ENCODE measurements at places on chromosomes 6 and 20.

- H3K4me1 ChIP-seq = no peaks in the 10 kb centered on the region
- no peaks in the 10 kb centered on the region for H3K27me3 ChIP-seq
- no peak overlapping the region for H3K4me3 ChIP-seq
- H3K27ac ChIP-seq = no peak overlapping the region
Measured at GRCh38 chr6:129517288-129517687, 192.7 kb downstream of the ARHGAP18 start.

GRCh38 chr6:112980676-112981075, 633.5 kb downstream of the RFPL4B start:
- no peaks in the 10 kb centered on the region for H3K27me3 ChIP-seq
- no peaks in the 10 kb centered on the region for H3K4me1 ChIP-seq
- no peak for DNase-seq

GRCh38 chr6:3236005-3236404, 8.6 kb upstream of the TUBB2B start:
- no peaks in the 10 kb centered on the region for H3K36me3 ChIP-seq
- no peak overlapping the region for H3K4me3 ChIP-seq
- peaks cover 2% of the 10 kb centered on the region for H3K4me1 ChIP-seq
- no peak for DNase-seq
- no peak overlapping the region for H3K27ac ChIP-seq

- H3K27ac ChIP-seq = no peak overlapping the region
- H3K36me3 ChIP-seq = no peaks in the 10 kb centered on the region
- H3K4me1 ChIP-seq = no peaks in the 10 kb centered on the region
- H3K4me3 ChIP-seq = no peak overlapping the region
- DNase-seq = no peak
- no peaks in the 10 kb centered on the region for H3K27me3 ChIP-seq
Measured at GRCh38 chr20:8225658-8226057, 93.6 kb downstream of the PLCB1 start.

- H3K4me1 ChIP-seq = no peaks in the 10 kb centered on the region
- no peak for DNase-seq
- H3K27me3 ChIP-seq = peaks cover 34% of the 10 kb centered on the region
- no peak overlapping the region for H3K4me3 ChIP-seq
- no peaks in the 10 kb centered on the region for H3K36me3 ChIP-seq
Measured at GRCh38 chr20:703006-703405, 27.4 kb upstream of the SCRT2 start.

GRCh38 chr6:78483553-78484197, 383.7 kb upstream of the IRAK1BP1 start:
- DNase-seq = no peak

DNA sequence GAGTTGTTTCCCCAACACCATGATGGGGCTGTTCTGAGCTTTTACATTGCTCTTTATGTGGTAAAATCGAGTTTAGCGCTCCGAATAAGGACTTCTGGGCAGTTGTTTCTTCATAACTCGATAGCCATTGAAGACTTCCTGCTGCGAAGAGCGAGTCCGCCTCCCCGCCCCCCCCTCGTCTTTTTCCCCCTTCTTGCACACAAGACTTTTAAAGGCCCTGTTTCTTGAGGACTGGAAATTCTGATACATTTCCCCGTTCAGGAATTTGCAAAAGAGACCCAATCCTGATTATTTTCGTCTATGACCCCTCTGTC, 1.5 kb upstream of the CITED2 start:
- H3K27ac ChIP-seq = peak overlapping the region; percentile 93
- DNase-seq = no peak
- peak overlapping the region; percentile 94 for H3K4me3 ChIP-seq
- no peaks in the 10 kb centered on the region for H3K27me3 ChIP-seq
- peaks cover 13% of the 10 kb centered on the region for H3K4me1 ChIP-seq
